ENCODE measurements at places on chromosomes 4 and X.

DNA sequence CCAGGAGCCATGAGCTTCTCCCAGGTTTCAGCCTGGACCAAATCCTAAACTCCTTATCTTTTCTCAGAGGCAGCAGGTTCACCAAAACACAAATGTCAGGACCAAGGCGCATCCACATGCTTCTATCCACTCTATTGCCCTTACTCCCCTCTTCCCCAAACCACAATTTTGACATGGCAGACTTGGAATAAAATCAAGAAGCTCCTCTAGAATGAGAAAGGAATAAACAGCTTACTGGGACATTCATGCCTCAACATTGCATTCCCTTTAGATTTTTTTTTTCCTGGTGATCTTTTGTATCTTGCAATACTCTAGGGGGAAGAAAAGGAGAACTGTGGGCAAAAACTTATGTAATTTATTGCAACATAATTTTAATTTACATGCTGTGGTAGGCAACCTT, 119.1 kb downstream of the TSPAN5 start:
- no peak for DNase-seq

- no peak for DNase-seq
Observed at GRCh38 chr4:73776321-73776729, 36.0 kb downstream of the CXCL8 start.

DNA sequence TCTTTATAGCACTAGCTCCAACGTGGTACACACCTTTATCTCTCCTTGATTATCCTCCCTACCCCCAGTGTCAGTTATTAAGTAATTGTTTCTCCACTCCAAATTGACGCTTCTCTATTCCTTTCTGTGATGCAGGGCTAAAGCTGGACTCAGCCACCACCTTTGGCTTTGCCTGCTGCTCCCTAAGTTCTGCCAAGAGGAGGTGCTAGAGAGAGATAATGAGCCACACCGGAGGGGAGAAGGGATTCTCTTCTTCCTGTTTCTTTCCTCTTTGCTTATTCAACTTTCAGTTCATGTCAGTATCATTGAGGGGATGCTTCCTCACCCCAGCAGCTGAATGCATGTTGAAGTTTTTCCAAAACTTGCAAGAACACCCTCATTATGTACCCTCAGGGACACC, 176.5 kb downstream of the GBA3 start:
- no peak for DNase-seq

DNA sequence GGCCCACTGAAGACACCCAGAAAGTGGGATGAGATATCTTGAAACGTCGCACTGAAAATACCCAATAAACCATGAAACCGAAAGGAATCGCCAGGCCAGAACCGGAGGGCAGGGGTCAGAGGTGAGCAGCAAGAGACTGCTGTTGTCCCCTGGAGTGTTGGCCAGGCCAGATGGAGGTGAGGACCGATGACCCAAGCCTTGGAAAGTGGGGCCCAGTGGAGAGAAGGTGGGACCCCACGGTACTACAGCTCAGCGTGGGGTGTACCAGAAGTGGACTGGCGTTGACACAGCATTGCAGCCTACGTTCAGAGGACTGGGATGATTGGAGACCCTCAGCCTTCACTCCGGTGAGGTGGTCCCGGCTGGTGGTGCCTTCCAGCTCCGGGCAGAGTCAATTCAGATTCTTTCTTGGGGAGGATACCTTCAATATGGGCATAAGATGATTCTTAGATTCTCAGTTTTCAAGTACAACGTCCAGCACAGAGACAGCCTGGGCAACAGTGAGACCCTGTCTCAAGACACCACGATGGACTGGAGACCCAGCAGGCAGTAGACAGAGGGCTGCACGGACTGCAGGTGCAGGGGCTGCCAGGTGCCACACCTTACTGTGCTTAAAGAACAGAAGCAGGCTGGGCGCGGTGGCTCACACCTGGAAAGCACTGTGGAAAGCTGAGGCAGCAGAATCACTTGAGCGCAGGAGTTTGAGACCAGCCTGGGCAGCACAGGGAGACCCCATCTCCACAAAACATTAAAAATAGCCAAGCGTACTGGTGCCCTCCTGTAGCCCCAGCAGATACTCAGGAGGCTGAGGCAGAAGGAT, 23.3 kb downstream of the MAEA start:
- no peak for DNase-seq

DNA sequence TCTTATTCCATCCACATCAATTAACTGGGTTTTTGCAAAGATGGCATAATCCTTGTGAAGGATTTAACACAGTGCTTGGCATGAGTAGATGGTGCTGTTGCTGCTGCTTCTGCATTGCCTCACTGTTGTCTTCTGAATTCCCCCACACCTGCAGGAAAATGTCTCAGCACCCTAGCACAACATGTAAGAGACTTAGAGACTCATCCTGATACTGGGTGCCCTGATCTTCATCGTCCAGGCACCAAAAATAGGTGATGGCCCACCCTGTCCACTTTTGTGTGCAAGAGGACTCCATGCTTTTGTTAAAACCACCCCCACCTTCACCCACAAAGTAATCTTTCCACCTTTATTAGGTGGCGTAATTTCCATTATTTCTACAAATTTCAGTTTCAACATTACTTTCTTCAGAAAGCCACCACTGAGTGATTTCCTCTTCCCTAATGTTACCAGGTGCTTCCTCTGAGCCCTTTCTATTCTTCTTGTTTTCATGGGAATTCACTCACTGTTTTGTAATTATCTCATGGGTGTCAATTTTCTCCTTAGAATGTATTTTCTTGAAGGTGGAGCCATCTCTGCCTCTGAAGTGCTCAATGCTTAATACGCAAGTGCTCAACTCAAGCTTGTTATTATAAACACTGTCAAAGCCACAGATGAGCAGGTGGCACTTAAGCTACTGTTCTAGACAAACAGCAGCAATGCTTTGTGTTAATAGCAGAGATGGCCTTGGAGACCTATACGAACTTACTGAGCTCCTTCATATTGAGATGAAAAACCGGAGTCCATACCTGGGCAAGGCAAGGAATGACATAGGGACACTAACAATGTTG, 89.5 kb downstream of the HS3ST1 start:
- no peak for DNase-seq

DNA sequence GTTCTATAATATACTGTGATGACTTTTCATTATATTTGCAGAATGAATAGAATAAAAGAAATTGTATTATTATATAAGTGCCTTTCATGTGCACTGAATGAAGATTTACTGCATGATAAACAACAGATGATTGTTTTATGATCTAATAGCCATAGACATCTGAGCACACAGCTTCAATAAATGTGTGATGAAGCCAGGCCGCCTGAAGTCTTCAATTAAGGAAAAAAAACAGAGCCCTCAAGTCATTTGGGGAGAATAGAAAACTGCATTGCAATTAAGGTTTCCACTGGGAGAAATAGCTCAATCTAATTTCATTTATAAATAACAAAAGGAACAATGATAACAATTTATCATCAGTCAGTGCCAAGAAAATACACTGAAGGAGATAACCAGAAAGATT, 955.2 kb downstream of the FSTL5 start:
- no peak for DNase-seq

- DNase-seq: no peak
Observed at GRCh38 chr4:80096175-80096850, 23.3 kb upstream of the ANTXR2 start.
